HT-29 (cell line): ENCODE measurements at places on chromosomes 1 and 21.
A peak's percentile ranks its signal among the peaks of the same experiment; 100 is the strongest.

GRCh38 chr1:157176016-157176415, 37.8 kb upstream of the ETV3 start:
- no peak for DNase-seq

DNA sequence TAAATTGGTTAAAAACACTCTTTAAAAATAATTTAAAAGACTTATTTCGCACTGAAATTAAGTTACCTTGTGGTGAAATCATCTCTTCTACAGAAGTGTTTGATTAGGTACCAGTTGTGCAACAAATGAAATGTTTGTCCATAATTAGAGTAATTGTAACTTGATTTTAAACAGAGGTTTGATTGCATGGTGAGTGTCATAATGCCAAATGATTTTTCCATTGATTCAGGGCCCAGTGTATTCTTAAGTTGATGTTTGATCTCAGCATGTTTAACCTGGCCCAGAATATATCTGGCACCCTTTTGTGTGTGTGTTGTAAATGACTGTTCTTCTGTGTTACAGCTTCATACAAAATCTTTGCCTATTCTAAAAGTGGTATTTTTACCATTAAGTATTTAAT, 28.5 kb downstream of the LRRC8B start:
- no peak for DNase-seq

GRCh38 chr1:40107290-40107959, 10.4 kb upstream of the PPT1 start:
- DNase-seq, result peak; percentile 95

DNA sequence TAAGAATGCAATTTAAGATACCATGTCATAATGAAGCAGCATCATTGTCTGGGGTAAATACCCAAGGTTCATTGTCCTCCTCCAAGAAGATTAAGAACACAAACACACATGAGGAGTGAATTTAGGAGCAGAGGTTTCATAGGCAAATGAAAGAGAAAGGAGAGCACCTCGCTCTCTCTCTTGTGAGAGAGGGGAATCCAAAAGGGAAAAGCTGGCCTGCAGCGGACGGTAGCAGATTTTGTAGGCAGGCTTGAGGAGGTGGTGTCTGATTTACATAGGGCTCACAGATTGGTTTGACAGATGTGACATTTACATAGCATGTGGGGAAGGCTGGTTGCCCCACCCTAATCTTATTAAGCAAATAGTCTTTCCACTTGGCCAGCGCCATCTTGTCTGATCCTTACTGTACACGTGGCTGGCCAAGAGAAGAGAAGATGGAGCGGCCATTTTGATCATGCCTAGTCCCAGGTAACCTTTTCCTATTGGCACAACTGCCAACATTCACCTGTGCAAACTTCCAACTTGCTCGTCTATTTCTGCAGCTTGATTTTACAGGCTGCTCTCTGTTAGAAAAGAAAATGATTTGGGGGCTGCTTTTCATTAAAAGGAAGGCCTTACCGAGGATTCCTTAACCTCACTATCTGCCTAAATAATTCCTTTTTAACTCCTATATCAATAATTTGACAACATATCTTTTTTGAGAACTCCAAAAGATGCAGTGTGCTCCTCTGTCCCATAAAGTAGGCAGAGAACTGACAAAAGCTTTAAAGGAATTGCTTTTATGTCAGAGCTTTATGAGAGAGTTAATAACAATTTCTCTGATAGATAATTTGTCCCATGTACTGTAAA, 16.0 kb upstream of the LRRC7 start:
- DNase-seq, result no peak

- no peak for DNase-seq
Measured at GRCh38 chr1:1732381-1732780, 8.2 kb upstream of the CDK11A start.

DNA sequence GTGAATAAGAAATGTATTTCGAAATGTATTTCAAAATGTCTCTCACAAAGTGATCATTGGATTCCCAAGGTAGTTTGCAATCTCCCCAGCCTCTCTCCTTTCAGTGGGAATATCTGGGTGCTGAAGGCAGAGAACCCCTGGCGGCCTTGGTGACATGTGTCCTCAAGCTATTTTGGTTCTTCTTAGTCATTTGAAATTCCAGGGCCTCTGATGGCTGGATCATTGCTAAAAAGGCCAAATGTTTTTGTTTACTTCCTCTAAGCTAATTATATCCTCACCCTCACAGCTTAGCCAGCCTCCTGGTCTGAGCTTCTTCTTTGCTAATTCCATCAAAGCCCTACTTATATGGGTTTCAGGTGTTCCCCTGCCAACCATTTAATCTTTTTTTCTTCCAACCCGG, 71.2 kb downstream of the LRRC40 start:
- no peak for DNase-seq

DNA sequence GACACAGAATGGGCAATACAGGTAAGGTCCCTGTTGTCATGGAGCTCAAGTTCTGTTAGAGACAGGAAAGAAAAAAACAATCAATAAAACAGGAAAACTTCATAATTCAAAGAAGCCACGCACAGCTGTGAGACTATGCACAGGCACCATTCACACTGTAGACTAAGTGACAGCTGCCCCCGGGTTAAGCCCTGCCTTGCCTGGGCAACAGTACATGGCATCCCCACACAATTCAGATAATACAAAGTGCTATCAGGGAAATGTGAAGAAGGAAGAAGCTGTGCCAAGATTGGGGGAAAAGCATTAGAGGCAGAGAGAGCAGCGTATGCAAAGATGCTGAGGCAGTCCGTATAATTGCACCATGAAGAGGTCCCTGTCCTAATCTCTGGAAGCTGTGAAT, 9.0 kb upstream of the KCNE2 start:
- no peak for DNase-seq

DNA sequence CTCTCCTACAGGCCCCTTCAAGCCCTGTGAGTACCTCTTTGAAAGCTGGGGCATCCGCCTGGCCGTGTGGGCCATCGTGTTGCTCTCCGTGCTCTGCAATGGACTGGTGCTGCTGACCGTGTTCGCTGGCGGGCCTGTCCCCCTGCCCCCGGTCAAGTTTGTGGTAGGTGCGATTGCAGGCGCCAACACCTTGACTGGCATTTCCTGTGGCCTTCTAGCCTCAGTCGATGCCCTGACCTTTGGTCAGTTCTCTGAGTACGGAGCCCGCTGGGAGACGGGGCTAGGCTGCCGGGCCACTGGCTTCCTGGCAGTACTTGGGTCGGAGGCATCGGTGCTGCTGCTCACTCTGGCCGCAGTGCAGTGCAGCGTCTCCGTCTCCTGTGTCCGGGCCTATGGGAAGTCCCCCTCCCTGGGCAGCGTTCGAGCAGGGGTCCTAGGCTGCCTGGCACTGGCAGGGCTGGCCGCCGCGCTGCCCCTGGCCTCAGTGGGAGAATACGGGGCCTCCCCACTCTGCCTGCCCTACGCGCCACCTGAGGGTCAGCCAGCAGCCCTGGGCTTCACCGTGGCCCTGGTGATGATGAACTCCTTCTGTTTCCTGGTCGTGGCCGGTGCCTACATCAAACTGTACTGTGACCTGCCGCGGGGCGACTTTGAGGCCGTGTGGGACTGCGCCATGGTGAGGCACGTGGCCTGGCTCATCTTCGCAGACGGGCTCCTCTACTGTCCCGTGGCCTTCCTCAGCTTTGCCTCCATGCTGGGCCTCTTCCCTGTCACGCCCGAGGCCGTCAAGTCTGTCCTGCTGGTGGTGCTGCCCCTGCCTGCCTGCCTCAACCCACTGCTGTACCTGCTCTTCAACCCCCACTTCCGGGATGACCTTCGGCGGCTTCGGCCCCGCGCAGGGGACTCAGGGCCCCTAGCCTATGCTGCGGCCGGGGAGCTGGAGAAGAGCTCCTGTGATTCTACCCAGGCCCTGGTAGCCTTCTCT, 23.5 kb downstream of the UBE2T start:
- DNase-seq, result no peak

- DNase-seq, result no peak
Measured at GRCh38 chr1:62654744-62655143, 33.4 kb downstream of the DOCK7 start.

GRCh38 chr1:162321809-162322422, 54.7 kb downstream of the SPATA46 start:
- no peak for DNase-seq

- DNase-seq, result no peak
Measured at GRCh38 chr1:228036701-228037231, 30.0 kb downstream of the WNT3A start.

- peak; percentile 51 for DNase-seq
Measured at GRCh38 chr1:83905315-83905907, 93.5 kb downstream of the TTLL7 start.

DNA sequence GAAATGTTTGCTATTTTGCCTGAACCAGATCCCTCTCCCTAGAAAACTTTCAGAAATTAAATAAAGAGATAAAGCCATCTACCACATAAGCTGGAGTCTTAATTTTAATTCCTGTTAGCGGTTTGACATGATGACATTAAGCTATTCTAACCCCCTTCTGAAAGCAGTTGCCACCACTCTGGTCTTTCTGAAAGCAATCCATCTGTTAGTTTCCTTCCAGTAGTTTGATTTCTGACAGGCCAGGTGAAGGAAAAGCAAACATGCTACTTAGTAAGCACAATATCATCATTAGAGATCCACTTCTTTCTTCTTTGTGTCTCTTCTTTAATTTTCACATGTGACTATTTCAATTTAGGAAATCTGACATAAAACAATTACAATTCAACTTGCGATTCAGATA, 39.9 kb downstream of the RGL1 start:
- DNase-seq, result no peak

- no peak for DNase-seq
Measured at GRCh38 chr1:182672487-182672836, 11.9 kb downstream of the RGS8 start.

DNA sequence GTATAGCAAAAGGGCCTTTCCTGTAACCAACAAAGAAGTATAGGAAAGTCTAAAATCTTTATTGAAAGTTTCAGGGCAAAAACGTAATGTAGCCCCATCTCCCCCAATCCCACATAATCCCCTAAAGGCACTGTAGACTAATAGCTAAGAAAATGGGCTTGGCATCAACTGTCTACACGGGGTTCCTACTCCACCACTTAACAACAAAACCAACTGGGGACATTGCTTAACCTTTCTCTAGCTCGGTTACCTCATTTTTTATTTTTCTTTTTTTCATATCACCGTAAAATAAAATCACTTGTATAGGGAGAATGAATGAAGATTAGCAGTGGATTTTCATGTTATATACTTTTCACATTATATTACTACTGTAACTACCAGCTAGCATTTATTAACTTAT, 12.3 kb downstream of the MACF1 start:
- no peak for DNase-seq

DNA sequence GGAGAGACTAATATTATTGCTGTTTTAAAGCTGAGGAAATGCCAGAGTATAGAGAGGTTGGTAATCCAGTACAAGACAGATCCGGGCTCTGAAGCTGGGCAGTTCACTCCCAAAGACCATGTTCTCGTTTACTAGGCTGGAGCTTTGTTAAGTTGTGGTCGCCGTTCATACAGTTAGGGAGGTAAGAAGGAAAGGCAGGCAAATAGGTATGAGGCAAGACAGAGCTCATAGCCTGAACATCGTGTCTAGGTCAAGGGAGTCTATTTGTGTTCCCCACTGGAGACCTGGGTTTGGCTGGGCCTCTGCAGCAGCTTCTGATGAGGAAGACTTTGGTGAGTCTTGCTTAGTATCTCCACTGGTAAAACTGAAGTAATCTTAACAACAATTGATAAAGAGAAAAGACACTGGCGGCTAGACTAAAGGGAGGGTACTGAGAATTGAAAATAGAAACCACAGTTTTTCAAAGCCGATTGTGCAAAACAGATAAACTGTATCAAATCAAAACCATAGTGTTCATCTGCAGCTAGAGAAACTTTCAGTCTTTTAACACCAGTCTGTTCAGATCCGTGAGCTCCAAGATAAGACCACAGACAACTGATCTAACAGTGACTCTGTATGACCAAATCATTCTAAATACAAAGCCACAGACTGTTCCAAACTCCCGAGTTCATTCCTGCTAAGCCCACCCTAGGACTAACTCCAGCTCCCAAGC, 217.0 kb upstream of the FAM78B start:
- no peak for DNase-seq

DNA sequence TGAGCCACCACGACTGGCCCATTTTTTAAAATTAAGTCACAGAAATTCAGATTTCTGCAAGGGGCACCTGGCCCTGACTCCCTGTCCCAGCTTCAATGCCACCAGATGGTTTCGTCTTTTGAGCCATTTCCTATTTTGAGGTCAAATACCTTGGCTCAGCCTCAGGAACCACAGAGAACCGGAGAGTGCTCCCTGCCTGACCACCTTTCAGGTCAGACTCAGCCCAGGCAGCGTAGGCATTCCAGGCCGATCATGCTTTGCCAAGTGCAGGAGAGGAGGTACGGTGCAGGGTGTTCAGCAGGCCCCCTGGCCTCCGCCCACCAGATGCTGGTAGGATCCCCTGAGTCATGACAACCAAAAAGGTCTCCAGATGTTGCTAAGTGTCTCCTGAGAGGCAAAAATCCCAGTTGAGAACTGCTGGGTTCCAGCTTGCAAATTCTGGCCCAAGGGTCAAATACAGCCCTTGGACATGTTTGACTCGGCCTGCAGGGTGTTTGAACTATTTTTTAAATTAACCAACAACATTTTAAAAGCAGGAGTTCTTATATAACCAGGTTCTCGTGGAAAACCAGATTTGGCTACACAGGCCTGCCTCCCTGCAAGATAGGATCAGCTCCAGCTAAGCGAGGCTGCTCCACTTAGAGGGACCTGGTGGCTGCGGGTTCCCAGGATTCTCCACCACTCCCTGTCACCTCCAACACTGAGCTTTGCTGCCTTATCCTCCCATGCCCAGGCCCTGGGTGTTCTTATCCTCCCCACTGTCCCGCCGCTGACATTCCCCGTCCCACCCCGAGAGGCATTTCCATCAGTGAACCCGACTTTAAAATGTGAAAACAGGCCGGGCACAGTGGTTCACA, 61.9 kb upstream of the TARDBP start:
- DNase-seq, result no peak

GRCh38 chr1:17826165-17826488, 71.0 kb downstream of the ACTL8 start:
- peak; percentile 28 for DNase-seq

GRCh38 chr1:52542085-52542688, 10.7 kb downstream of the TUT4 start:
- peak; percentile 15 for DNase-seq

GRCh38 chr1:236552901-236553300, 29.1 kb downstream of the LGALS8 start:
- no peak for DNase-seq

- DNase-seq, result no peak
Measured at GRCh38 chr1:147336291-147336690, 93.8 kb downstream of the CHD1L start.

- DNase-seq, result peak; percentile 84
Measured at GRCh38 chr1:84442256-84442655, 36.8 kb upstream of the RPF1 start.

GRCh38 chr1:20191266-20191825, 5.0 kb upstream of the PLA2G2C start:
- DNase-seq, result no peak

GRCh38 chr1:196607981-196608380, 259 bp downstream of the KCNT2 start:
- no peak for DNase-seq

- no peak for DNase-seq
Measured at GRCh38 chr1:214565310-214565709, 13.9 kb upstream of the PTPN14 start.

GRCh38 chr21:42239556-42239955, 20.6 kb downstream of the ABCG1 start:
- DNase-seq, result no peak

GRCh38 chr21:38832664-38833063, 26.9 kb downstream of the ETS2 start:
- DNase-seq, result no peak
